ENCODE measurements at places on chromosomes 5 and 9. TPM values are rescaled to one million over a fixed set of nuclear protein-coding genes. Genes with fewer than 3 reads are reported as not detected.

DNA sequence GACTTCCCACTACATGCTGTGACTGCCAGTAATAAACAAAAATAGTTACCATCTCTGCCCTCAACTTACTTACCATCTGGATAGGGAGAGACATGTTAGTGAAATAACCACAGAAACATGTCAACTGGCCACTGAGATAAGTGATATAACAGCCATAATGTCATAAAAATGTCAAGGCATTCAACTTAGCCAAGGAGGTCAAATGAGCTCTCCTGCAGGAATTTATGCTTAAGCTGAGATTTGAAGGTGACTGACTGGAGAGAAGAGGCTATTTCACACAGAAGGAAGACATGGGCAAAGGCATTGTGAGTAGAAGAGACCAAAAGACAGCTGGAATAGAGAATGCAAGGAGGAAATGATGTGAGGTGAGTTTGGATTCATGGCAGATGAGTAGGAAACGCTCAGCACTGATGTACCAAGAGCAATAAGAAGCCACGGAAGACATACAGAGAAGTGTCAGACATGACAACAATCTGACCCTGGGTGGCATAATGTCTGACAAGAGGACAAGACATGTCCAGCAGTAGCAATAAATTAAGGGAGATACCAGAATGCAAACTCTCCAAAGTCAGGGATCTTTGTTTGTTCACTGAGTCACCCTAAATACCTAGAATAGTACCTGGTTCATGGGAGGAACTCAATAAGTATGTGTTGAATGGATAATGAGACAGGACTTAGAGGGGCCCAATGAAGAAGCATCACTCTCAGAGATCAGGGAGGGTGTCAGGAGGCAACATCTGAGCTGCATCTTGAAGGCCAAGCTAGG is 318.8 kb downstream of the ACTL7B start:
- no peak for DNase-seq

- DNase-seq, result no peak
These were observed 1.0 kb downstream of the SET start for GRCh38 chr9:128689820-128690683.

DNA sequence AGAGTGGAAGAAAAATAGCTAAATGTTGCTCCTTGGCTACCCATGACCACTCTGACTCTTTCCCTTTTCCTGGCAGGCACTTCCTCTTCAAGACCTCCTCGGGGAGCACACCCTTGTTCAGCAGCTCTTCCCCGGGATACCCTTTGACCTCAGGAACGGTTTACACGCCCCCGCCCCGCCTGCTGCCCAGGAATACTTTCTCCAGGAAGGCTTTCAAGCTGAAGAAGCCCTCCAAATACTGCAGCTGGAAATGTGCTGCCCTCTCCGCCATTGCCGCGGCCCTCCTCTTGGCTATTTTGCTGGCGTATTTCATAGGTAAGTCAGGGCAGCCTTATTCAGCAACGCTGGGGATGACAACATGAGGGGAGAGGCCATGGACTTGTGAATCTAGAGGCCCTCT is 298.6 kb upstream of the WWC1 start:
- DNase-seq, result no peak

- no peak for DNase-seq
These were observed 369.5 kb downstream of the MLLT3 start for GRCh38 chr9:20252778-20253177.

GRCh38 chr9:15403155-15403554 is 19.5 kb upstream of the SNAPC3 start:
- no peak for DNase-seq

Gene PCDHB12
- polyA plus RNA-seq, result 0.32 TPM
